Stimulated activated CD8-positive, alpha-beta memory T cell treated with anti-CD3 and anti-CD28 coated beads, Interleukin-15, amount 100 ng/mL, for 4 hours (primary cell): ENCODE measurements at places on chromosomes 4 and X.

GRCh38 chr4:155978810-155979209 lies 25.1 kb upstream of the CTSO start:
- no peak for DNase-seq

DNA sequence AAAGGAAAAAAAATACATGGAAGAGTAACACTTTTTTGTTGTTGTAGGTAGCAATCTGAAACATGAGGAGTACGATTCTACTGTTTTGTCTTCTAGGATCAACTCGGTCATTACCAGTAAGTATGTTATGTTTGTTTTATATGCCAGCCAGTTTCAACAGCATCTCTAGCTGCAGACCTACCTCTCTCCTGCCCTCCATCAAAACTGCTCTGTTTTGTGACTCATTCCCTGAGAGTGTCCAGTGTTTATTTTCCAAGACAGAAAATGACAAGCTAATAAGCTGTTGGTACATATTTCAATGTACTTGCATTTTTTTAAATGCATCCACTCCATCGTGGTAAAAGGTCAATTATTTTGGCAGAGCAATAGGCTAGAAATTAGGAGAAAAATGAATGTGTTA lies 347 bp downstream of the AMTN start:
- no peak for DNase-seq

DNA sequence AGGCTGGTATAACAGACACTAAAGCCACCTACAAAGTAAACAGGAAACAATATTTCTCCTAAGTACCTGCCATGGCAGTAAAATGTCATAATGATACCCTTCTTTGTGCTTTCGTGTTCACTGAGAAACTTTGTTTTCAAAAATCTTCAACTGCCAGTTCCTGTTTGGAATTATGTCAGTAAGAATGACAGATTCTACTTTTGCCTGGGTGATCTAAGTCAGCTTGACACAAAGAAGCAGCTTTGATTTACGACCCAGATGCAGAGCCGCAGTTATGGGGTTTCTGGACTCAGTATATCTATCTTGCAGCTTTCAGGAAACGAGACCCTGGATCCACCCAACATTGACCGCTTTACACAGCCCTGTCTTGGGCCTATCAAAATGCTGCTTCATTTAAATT lies 71.2 kb downstream of the SNX25 start:
- DNase-seq, result no peak

GRCh38 chrX:1442016-1442665 lies 10.6 kb downstream of the ASMTL start:
- DNase-seq, result no peak

- no peak for DNase-seq
Measured at GRCh38 chrX:66602381-66602938, 36.4 kb downstream of the EDA2R start.

DNA sequence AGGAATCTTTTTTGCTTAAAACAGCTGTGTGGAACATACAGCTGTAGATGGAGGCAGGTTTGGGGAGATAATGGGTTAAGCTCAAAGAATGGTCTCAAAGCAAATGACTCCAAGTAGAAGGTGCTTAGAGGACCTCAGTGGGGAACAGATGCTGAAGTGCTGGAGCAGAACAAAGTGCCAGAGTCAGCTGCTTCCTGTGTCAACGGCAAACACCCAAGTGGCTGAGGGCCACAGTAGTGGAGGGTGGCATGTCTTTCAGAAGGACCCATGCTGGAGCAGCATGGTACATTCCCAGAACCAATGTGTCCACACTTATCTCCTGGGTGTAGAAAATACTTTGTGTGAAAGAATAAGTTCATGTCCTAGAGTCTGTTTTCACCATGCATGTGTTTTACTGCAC lies 197.5 kb downstream of the CCNG2 start:
- no peak for DNase-seq

DNA sequence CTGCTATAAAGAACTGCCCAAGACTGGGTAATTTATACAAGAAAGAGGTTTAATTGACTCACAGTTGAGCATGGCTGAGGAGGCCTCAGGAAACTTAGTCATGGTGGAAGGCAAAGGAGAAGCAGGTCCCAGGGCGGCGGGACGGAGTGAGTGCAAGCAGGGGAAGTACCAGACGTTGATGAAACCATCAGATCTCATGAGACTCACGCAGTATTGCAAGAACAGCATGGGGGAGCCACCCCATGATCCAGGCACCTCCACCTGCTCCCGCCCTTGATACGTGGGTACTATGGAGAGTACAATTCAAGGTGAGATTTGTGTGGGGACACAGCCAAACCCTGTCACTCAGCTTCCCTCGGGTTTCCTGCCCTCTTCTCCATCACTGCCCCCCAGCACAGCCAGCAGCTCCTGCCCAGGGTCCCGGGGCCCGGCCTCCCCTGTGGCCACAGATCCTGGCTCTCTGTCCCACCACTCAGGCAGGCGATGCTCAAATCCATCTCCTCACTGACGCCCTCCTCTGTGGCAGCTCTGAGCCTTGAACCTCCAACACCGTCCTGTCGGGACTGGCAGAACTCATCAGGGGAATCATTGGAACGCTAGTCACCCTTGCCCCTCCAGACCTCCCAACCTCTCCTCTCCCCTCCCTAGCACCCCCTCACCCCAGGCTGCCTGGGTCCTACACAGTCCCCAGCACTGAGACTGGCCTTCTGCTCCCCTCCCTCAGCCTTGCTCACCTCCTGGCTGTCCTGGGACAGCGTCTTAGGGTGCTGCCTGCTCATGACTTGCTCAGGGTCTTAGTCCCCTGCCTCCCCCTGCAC lies 37.6 kb downstream of the FGFRL1 start:
- DNase-seq, result no peak

- no peak for DNase-seq
Measured at GRCh38 chr4:113209153-113209552, 159.7 kb downstream of the ANK2 start.

- DNase-seq, result no peak
Measured at GRCh38 chr4:23648854-23649596, 240.8 kb downstream of the PPARGC1A start.

GRCh38 chr4:7092026-7092425 lies 24.2 kb upstream of the GRPEL1 start:
- DNase-seq, result no peak

GRCh38 chr4:48224606-48225005 lies 45.0 kb downstream of the TEC start:
- DNase-seq, result no peak

GRCh38 chr4:87087420-87087819 lies 133.0 kb downstream of the KLHL8 start:
- DNase-seq, result no peak

DNA sequence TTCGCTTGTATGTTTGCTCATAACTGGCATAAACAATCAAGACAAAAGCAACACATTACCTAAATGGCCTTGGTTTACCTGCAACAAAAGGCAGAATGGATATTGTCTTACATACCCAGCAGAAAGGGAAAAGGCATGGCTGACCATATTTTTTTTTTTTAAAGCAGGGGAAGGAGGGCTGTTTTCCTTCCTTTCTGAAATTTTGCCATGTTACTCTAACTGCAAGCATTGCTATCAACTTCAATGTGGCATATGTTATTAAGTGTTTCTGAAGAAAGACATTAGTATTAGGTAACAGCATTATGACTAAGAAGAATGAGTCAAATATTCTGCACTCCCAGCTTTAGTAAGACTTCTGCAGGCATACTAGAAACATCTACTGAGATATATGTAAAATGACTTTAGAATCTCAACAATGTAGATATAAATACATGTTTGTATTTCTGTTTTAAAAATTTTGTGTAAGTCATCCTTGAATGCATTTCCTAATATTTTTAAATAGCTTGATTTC lies 512.6 kb upstream of the FAM241A start:
- no peak for DNase-seq

GRCh38 chr4:30559481-30559880 lies 160.7 kb upstream of the PCDH7 start:
- no peak for DNase-seq

- no peak for DNase-seq
Measured at GRCh38 chrX:76220856-76221255, 48.0 kb downstream of the PBDC1 start.

DNA sequence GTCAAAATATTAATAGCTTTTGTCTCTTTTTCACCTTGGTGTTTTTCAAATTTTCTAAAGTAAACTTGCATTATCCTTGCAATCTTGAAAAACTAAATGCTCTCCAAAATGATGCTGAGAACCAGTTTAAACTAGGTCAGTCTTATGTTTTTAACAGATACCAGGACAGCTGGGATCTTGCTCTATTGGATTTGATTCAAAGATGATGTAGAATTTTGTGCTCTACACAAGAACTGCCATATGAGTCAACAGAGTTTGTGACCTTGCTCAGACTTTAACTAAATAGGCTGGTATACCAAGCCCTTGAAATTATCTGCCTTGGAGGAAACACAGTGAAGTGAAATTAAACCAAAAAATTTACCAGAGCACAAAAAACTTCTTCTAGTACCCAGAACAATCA lies 991.1 kb downstream of the STPG2 start:
- no peak for DNase-seq

DNA sequence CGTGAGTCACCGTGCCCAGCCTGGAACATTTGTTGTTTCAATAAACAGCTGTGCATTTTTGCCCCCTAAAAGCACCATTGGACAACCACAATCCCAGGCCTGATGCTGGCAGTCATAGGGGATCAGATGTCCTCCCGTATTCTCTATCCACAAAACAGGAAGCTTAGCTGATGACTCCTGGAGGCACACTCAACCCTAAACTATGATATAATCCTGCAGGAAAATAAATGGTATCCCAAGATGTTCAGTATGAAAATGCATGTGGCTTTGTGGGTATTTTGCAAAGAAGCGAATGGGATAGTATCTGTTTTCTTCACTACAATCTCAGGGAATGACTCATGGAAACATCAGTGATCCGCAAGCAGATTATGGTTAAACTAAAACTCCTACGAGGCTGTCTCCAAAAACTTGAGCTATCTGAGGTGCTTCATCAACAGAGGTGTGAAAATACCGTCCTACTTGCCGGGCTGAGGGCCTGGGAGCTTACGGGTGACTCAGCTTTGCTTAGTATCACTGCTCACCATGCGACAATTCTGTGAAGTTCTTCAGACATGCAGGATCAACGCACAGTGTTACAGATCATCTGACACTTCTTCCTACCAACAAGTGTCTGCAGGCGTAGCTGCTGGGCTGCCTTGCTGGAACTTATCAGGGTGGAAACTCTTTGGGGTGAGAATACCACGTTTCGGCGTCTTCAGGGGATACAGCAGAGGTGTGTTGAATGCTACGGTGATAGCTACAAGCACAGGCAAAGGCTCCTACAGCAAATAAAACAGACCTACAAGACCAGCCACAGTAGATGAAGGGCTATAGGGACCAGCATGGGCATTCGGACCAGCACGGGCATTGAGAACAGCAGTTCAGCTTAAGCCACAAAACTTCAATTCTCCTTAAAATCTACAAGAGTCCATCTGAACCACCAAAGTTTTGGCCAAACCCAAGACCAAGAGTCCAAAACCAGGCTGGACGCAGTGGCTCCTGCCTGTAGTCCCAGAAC lies 148.5 kb downstream of the DHRSX start:
- DNase-seq, result no peak

DNA sequence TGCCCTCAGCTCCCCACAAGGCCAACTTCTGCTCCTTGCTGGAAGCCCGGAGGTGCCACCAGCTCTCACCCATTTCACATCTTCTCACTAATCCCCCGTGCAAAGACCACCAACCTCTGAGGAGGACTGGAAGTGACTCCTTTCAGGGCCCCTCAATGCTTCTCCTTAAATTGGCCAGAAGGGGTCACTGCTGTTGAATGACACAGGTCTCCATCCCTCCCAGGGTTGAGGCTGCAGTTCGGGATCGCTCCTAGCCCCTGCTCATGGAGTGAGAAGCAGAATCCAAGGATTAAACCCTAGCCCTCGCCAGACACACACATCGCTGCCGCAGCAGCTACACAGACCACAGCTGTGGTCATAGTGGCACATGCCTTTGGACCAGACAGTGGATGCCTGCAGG lies 279.5 kb upstream of the TAPT1 start:
- DNase-seq, result no peak

GRCh38 chrX:77342004-77342403 lies 105.2 kb upstream of the FGF16 start:
- no peak for DNase-seq

DNA sequence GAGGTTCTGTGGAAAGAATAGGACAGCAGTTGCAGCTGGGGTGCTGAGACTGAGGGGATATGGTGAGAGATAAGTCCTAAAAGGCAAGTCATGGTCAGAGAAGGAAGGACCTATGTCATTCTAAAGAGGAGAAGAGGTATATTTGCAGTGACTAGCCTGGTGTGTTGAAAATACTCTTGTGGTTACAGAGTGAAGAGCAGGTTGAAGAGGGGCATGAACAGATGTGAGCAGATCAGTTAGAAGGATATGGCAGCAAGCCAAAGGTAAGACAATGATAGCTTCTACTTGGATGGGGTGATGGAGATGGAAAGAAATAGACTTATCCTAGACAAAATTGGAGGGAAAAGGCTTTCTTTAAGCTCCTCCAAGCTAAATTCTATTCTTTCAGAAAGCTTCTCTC lies 469.8 kb upstream of the CPEB2 start:
- no peak for DNase-seq

DNA sequence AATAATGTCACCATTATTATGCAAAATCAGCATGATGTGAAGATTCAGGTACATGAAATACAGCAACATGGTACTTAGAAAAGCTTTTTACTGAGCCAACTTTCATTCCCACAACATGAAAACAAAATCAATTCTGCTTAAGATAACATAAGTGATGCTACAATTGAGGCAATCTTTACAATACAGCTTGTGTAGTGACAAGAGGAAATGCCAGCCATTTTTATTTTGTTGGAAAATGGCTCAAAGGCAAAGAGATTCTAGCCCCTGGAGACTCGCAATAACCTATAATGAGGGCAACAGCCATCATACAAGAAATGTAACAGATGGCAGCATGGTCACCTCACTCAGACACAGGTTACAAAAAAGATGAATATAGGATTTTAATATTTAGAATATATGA lies 560.4 kb downstream of the SPOCK3 start:
- no peak for DNase-seq

GRCh38 chr4:602559-602942 lies 22.8 kb upstream of the PDE6B start:
- peak; percentile 7 for DNase-seq

GRCh38 chr4:182625193-182625592 lies 292.0 kb downstream of the DCTD start:
- no peak for DNase-seq

DNA sequence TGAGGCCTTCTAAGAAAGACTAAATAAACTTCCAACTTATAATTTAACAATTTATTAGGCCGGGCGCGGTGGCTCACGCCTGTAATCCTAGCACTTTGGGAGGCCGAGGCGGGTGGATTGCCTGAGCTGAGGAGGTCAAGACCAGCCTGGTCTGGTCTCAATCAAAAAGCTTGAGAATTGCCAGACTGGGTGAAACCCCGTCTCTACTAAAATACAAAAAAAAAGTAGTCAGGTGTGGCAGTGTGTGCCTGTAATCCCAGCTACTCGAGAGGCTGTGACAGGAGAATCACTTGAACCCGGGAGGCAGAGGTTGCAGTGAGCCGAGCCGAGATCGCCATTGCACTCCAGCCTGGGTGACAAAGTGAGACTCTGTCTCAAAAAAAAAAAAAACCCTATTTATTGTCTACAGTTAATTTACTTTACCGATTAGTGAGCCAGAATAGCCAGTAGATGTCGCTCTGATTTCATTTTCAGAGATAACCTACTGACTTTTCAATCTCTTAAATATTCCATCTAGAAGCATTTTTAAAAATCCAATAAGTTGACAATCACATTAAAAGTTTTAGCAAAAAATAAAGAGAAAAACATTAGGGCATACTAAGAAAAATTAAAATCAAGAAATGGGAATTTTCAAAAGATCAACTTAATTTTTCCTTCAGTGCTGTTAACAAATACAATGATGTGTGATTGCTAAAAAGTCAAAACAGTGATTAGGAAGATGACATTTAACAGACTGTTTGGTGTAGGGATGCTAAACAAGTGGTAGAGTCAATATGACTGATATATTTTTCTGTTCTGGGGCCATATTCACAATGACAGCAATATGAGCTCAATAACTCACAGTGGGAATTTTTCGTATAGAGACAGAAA lies 4.3 kb upstream of the SHROOM3 start:
- DNase-seq, result no peak
